H9 (cell line): ENCODE measurements at places on chromosomes 5 and 9. TPM values are rescaled to one million over a fixed set of nuclear protein-coding genes. Genes with fewer than 3 reads are reported as not detected.

NINJ1 gene
- total RNA-seq: 27.4 and 28.9 TPM in 2 replicates

ZNF462 gene
- 159 and 164 TPM in 2 replicates for total RNA-seq

PCDHGB2 gene
- 3.2 and 3.8 TPM in 2 replicates for total RNA-seq

PCDHB8 gene
- 0.57 and 0.86 TPM in 2 replicates for total RNA-seq

CARD6 gene
- total RNA-seq: 0.22 and 0.35 TPM in 2 replicates

CD74 gene
- 19.5 and 19.9 TPM in 2 replicates for total RNA-seq

MRPS27 gene
- 78.1 and 83.3 TPM in 2 replicates for total RNA-seq

TMEM174 gene
- not detected in 2 replicates for total RNA-seq

ZER1 gene
- 23.1 and 24.2 TPM in 2 replicates for total RNA-seq

DNA sequence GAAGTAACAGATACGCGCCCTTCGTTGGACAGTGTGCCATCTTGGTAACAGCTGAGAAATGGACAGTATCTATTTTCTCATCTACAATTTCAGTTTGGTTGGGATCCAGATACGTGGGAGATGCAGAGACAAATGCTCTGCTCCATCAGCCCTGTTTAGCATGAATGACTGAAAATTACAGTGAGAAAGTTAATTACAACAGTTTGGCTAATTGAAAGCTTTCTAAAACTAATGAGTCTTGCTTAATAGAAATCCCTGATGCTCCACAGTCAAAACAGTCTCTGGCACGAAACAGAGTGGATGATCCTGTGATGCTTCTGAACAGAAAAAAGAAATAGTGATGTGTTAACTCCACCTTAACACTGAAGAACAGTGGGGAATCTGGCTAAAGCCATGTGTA lies 140.2 kb downstream of the DNAH5 start:
- no peak overlapping the region for H3K27ac ChIP-seq
- no peaks in the 10 kb centered on the region for H3K27me3 ChIP-seq
- DNase-seq: no peak
- no peak overlapping the region for H3K4me3 ChIP-seq
- no peaks in the 10 kb centered on the region for H3K4me1 ChIP-seq
- no peaks in the 10 kb centered on the region for H3K36me3 ChIP-seq

- H3K27ac ChIP-seq: no peak overlapping the region
- H3K27me3 ChIP-seq: no peaks in the 10 kb centered on the region
- no peaks in the 10 kb centered on the region for H3K4me1 ChIP-seq
- H3K4me3 ChIP-seq: no peak overlapping the region
- H3K36me3 ChIP-seq: peaks cover 11% of the 10 kb centered on the region
- no peak for DNase-seq
These were observed 77.9 kb upstream of the FBXL17 start for GRCh38 chr5:108459769-108460168.

- no peak for DNase-seq
- no peaks in the 10 kb centered on the region for H3K36me3 ChIP-seq
- H3K27ac ChIP-seq: no peak overlapping the region
- no peaks in the 10 kb centered on the region for H3K27me3 ChIP-seq
These were observed 135.9 kb upstream of the KLF4 start for GRCh38 chr9:107625383-107625984.

DNA sequence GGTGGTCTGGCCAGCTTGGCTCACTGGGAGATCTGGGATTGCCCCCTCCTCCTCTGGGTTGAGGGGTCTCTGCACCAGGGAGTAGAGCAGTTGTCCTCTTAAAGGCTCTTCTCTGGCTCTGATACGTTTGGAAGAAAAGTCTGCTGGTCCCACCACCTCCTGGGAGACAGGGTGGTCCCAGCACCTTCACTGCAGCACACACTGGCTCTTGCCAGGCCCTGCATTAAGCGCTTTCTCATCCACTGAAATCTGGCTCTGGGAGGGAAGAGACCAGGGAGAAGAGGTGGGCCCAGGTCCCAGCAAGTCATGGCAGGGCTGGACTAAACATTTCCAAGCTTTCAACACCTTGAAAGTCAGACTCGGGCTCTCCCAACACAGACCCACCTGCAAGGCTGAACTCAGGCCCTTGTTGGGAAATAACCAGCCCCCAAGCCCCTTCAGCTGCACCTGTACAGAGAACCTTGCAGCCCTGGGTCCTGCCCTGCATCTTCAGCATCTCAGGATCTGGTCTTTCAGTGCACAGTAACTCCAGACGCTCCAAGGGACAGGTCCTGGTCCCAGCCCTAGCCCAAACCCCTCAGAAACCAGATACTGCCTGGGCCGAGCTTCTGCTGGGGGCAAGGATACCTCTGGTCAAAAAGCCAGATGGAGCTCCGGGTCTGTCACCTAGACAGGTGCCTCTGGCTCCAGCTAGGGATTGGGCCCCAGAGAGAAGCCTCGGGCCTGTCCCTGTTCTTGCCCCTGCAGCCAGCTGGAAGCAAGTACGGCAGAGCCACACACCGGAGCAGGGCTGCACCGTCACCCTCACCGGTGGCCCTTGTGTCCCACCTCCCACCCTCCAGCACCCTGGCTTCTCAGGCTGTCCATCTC lies 134.5 kb downstream of the DAB2IP start:
- H3K36me3 ChIP-seq: peaks cover 19% of the 10 kb centered on the region
- H3K4me1 ChIP-seq: peaks cover 2% of the 10 kb centered on the region; the same call in 1 of the 2 replicates
- H3K4me3 ChIP-seq: no peak overlapping the region
- DNase-seq: peak; percentile 23

- DNase-seq: no peak
- no peak overlapping the region for H3K27ac ChIP-seq
- H3K36me3 ChIP-seq: no peaks in the 10 kb centered on the region
These were observed 357.1 kb downstream of the CDH18 start for GRCh38 chr5:19630876-19631275.

GRCh38 chr5:132446621-132447020 lies 44.0 kb downstream of the IRF1 start:
- H3K36me3 ChIP-seq: peaks cover 2% of the 10 kb centered on the region; the same call in 1 of the 3 replicates
- peaks cover 8% of the 10 kb centered on the region for H3K4me1 ChIP-seq
- no peak for DNase-seq
- H3K4me3 ChIP-seq: no peak overlapping the region

DNA sequence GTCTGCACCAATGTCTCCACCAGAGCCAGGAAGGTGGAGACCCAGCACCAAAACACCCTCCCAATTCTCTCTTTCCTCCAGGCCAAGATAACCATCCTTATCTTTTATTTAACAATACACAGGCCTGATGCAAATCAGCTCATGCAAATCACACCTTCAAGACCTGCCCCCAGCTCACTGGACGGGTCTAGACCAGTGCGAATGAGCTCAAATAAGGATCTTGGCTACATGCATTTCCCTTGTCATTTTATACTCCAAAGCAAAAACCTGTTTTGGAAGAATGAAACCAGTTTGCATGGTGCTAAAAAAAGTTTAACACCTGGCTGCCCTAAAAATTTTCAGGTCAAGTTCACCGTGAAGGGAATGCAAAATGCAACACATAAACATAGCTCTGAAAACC lies 31.9 kb upstream of the DAPK1 start:
- H3K4me3 ChIP-seq: no peak overlapping the region
- no peaks in the 10 kb centered on the region for H3K36me3 ChIP-seq
- DNase-seq: no peak
- no peaks in the 10 kb centered on the region; the same call in 1 of the 2 replicates for H3K4me1 ChIP-seq
- H3K27ac ChIP-seq: no peak overlapping the region

DNA sequence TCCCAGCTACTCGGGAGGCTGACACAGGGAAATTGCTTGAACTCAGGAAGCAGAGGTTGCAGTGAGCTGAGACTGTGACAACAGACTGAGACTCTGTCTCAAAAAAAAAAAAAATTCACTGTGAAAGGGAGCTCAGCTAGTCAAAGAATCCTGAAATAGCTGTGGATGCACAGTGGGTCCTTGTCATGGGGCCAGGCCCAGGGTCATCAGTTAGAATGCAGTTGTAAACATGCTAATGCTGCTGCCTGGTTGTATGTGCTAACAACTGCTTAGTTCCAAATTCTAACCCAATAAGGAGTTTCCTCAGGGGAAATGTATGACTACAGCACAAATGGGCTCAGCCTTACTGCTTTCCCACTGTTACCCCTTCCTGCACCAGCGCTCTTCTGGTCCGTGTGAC lies 84.0 kb downstream of the PALM2AKAP2 start:
- no peak overlapping the region for H3K4me3 ChIP-seq
- DNase-seq: no peak
- no peaks in the 10 kb centered on the region for H3K27me3 ChIP-seq
- H3K36me3 ChIP-seq: no peaks in the 10 kb centered on the region
- H3K27ac ChIP-seq: no peak overlapping the region

DNA sequence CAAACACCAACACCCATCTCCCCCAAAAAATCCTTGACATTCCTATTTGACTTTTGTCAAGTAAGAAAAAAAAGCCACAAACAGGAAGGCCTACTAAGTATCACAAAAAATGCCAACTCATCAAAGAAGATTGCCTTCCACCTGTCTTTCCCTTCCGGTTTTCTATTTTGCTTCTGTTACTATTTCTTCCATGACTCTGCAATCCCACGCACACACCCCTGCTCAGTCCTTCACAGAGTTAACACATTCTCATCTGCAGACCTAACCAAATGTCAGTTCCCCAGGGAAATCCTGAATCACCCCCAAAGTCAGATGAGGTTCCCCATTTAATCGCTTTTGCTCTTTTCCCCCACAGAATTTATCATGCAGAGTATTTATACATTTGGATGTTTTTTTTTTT lies 15.1 kb downstream of the LPAR1 start:
- no peaks in the 10 kb centered on the region for H3K36me3 ChIP-seq
- H3K4me1 ChIP-seq: no peaks in the 10 kb centered on the region
- DNase-seq: no peak
- H3K27me3 ChIP-seq: no peaks in the 10 kb centered on the region
- no peak overlapping the region for H3K27ac ChIP-seq
- H3K4me3 ChIP-seq: no peak overlapping the region

DNA sequence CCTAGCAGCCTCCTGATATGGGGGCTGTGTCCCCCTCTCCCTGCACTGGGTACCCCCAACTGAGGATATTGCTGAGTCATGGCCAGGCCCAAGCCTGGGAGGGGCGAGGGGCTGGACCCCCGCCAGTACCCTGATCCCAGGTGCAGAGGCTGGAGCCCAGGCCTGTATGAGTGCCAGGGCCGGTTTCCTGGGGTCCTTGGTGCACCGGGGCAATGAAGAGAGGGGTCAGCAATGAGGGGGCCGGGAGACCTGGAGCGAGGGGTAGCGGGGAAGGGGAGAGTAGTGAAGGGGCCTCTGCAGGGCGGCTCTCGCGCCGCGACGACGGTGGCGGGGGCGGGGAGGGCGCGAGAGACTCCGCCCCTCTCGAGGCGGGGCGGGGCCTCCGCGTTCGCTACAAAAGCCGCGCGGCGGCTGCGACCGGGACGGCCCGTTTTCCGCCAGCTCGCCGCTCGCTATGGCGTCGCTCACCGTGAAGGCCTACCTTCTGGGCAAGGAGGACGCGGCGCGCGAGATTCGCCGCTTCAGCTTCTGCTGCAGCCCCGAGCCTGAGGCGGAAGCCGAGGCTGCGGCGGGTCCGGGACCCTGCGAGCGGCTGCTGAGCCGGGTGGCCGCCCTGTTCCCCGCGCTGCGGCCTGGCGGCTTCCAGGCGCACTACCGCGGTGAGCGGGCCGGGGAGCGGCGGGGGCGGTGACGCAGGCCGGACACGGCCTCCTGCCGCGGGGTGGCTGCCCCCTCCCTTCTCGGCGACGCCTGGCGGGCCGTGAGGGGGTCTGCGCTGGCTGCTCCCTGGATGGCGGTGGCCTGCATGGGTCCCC lies at the start of gene SQSTM1:
SQSTM1 (plus strand) TSS at position 423 of the 815 bp plus-strand sequence; CDS start at position 455, 32 bp downstream.
- peaks cover 3% of the 10 kb centered on the region; the same call in 1 of the 2 replicates for H3K4me1 ChIP-seq
- no peak within 1 kb of the TSS for H3K27ac ChIP-seq
- H3K36me3 ChIP-seq: peaks cover 29% of the 10 kb centered on the region
- H3K27me3 ChIP-seq: no peaks in the 10 kb centered on the region

DNA sequence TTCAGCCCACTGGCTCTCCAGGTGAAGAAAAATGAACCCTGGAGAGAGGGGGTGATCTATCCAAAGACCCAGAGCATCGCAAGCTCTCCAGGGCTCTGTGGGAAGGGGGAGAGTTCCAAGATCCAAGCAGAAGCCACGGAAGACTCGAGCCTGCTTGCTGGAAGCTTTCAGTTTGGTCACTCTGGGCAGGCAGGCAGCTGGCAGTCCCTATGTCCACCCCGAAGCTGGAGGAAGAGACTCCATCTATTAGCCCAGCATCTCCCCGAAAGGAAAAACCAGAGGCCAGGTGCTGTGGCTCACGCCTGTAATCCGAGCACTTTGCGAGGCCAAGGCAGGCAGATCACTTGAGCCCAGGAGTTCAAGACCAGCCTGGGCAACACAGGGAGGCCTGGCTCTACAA lies 10.7 kb upstream of the SPARC start:
- peak; percentile 39 for DNase-seq
- no peaks in the 10 kb centered on the region for H3K36me3 ChIP-seq
- no peak overlapping the region for H3K4me3 ChIP-seq
- no peaks in the 10 kb centered on the region for H3K27me3 ChIP-seq
- H3K4me1 ChIP-seq: peaks cover 7% of the 10 kb centered on the region; the same call in 1 of the 2 replicates

- no peak overlapping the region for H3K27ac ChIP-seq
- no peaks in the 10 kb centered on the region for H3K4me1 ChIP-seq
- no peaks in the 10 kb centered on the region for H3K27me3 ChIP-seq
These were observed 25.5 kb downstream of the HMGCR start for GRCh38 chr5:75362474-75362975.

DNA sequence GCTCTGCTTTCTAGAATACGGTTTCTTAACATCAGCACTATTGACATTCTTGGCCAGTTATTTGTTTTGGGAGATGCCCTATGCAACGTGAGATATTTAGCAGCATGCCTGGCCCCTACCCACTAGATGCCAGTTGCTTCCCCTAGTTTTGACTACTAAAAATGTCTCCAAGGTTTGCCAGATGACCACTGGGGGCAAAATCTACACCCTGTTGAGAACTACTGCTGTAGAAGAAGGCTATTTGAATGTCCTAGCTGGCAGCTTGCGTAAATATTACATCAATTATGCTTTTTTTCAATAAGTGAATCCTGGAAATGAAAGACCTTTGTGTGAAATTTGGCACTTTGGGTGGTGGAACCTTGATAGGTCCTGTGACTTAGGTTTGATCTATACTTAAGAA lies 5.0 kb downstream of the NCBP1 start:
- no peaks in the 10 kb centered on the region for H3K4me1 ChIP-seq
- H3K27me3 ChIP-seq: no peaks in the 10 kb centered on the region
- H3K36me3 ChIP-seq: peaks cover 9% of the 10 kb centered on the region; the same call in 2 of the 3 replicates
- DNase-seq: no peak
- H3K27ac ChIP-seq: no peak overlapping the region

GRCh38 chr5:165360784-165361542 lies 1855.5 kb downstream of the MAT2B start:
- no peaks in the 10 kb centered on the region for H3K27me3 ChIP-seq
- peaks cover 4% of the 10 kb centered on the region; the same call in 1 of the 3 replicates for H3K36me3 ChIP-seq

GRCh38 chr9:35478871-35479270 lies 11.0 kb upstream of the RUSC2 start:
- no peak overlapping the region for H3K4me3 ChIP-seq
- no peaks in the 10 kb centered on the region for H3K27me3 ChIP-seq
- no peak for DNase-seq
- no peaks in the 10 kb centered on the region for H3K36me3 ChIP-seq

GRCh38 chr5:138353560-138354080 lies 1.1 kb downstream of the KDM3B start:
- no peaks in the 10 kb centered on the region for H3K27me3 ChIP-seq
- peaks cover 17% of the 10 kb centered on the region; the same call in 1 of the 2 replicates for H3K36me3 ChIP-seq
- H3K27ac ChIP-seq: no peak overlapping the region

- no peaks in the 10 kb centered on the region; the same call in 1 of the 2 replicates for H3K4me1 ChIP-seq
- no peaks in the 10 kb centered on the region; the same call in 1 of the 2 replicates for H3K36me3 ChIP-seq
- H3K27ac ChIP-seq: no peak overlapping the region
- no peak overlapping the region for H3K4me3 ChIP-seq
- H3K27me3 ChIP-seq: no peaks in the 10 kb centered on the region
- no peak for DNase-seq
These were observed 621.1 kb upstream of the CDH18 start for GRCh38 chr5:20609126-20609525.

GRCh38 chr5:152884006-152884405 lies 478.9 kb upstream of the NMUR2 start:
- no peaks in the 10 kb centered on the region for H3K36me3 ChIP-seq
- H3K27me3 ChIP-seq: no peaks in the 10 kb centered on the region
- H3K4me1 ChIP-seq: no peaks in the 10 kb centered on the region
- H3K4me3 ChIP-seq: no peak overlapping the region
- H3K27ac ChIP-seq: no peak overlapping the region
- DNase-seq: no peak
